Thoracic aorta (tissue), 2 donors: ENCODE measurements at places on chromosomes 6 and 20.
A peak's percentile ranks its signal among the peaks of the same experiment; 100 is the strongest.

- no peak for DNase-seq
Measured at GRCh38 chr6:136945072-136945471, 23.0 kb downstream of the SLC35D3 start.

- no peak for DNase-seq
Measured at GRCh38 chr20:44138867-44139266, 48.1 kb downstream of the JPH2 start.

- peak; percentile 40 for DNase-seq
Measured at GRCh38 chr6:44655412-44656342, 268.2 kb downstream of the CDC5L start.

GRCh38 chr6:131631625-131632289 is 3.7 kb upstream of the MED23 start:
- DNase-seq, result no peak

DNA sequence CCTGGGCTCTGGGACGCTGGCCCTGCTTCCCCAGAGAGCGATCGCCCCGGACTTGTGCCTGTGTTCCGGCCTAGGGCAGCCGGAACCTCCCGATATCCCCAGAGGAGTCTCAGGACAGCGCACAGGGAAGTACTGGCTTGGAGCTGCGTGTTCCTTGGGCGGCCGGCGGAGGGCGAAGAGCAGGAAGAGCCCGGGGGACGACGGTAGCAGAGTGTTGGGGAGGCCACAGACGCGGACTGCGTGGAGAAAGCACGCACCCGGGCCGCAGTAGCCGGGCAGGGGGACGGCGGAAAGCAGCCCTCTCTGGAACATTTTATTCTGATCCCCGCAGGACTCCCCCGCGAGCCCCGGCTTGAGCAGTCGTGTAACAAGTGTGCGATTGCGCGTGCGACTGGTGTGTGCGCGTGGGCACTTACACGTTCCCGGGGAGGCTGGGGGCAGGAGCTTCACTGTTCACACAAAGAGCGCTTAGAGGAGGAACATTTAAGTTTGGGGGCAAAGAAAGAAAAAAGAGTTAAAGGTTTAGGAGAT is 36.1 kb downstream of the NCR2 start:
- DNase-seq, result no peak

- no peak for DNase-seq
Measured at GRCh38 chr20:51411870-51412269, 130.6 kb downstream of the NFATC2 start.

GRCh38 chr6:72635636-72636035 is 13.8 kb downstream of the KCNQ5 start:
- DNase-seq, result no peak

DNA sequence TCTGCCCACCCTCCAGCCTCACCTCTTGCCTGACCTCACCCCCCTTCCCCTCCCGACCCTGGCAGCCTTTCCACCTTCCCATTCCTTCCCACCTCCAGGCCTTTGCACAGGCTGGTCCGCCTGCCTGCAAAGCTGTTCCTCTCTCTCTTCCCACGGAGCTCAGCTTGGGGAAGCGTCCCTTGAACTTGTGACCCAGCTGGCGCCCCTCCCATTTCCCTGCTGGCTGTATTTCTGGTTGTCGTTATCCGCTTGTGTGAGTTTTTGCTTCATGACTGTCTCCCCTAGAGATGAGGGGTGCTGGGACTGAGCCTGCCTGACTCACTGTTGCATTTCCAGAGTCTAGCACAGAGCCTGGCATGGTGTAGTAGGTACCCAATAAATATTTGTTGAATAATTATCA is 32.5 kb downstream of the VSTM2L start:
- DNase-seq, result no peak

- no peak for DNase-seq
Measured at GRCh38 chr6:145749632-145750031, 14.3 kb upstream of the EPM2A start.

- no peak for DNase-seq
Measured at GRCh38 chr6:28810659-28811053, 113.1 kb downstream of the TRIM27 start.

- DNase-seq, result no peak
Measured at GRCh38 chr20:32534661-32535240, 50.4 kb downstream of the NOL4L start.

GRCh38 chr6:39296745-39297640 is 17.2 kb downstream of the KCNK17 start:
- peak; percentile 40 for DNase-seq

DNA sequence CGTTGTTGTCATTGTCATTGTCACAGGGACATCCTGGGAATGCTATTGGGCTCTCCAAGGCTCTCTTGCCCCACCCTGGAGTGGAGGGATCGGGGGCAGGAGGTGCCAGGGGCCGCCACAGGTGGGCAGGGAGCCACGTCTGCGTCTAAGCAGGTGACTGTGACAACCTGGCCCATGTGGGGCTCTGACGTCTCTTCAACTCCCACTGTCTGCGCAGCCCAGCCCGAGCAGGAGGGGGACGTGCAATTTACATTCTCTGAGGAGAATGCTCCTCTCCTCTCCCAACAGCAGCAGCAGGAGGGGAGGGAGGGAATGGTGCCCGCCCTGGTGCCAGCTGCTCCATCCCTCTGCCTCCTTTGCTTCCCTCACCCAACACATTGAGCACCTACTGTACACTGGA is 50.1 kb downstream of the GRM4 start:
- no peak for DNase-seq

- DNase-seq, result no peak
Measured at GRCh38 chr6:21133901-21134300, 459.6 kb upstream of the SOX4 start.

GRCh38 chr6:31865205-31866118 is 2.8 kb upstream of the NEU1 start:
- DNase-seq, result no peak

DNA sequence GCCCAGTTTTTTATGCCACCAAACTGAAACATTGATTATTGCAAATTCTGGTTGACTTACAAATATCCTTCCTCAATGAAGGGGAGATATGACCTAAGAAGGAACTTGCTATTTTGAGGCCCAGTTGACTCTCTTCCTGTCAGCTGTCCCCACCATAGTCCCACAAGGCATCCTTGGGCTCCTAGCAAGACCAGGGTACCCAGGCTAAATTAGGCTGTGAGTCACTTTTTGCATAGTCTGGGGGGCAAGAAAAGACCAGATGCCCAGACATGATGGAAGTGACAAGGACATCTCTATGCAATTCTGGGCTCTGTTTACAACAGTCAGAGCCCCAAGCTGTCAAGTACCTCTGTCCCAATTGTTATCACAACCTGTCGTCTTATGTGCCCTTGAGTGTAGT is 31.8 kb upstream of the MAFB start:
- no peak for DNase-seq

GRCh38 chr6:79894939-79895338 is 52.4 kb downstream of the ELOVL4 start:
- no peak for DNase-seq

DNA sequence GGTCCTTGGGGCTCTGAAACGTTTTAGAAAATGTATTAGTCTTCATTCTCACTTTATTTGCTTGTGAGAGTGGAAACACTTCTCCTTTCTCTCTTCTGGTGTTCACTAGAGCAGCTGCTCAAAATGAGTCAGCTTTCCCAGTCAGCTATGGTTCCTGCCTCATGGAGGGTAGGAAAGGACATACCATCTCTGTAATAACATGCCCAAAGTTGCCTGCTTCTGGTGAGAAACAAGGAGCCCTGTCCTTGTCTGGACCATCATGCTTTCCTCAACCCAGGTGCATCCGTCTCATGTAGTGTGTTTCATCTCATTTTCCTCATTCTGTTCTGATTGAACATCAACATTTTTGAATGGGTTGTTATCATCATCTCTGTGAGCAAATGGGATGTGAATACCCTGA is 17.1 kb upstream of the TINAG start:
- DNase-seq, result no peak

DNA sequence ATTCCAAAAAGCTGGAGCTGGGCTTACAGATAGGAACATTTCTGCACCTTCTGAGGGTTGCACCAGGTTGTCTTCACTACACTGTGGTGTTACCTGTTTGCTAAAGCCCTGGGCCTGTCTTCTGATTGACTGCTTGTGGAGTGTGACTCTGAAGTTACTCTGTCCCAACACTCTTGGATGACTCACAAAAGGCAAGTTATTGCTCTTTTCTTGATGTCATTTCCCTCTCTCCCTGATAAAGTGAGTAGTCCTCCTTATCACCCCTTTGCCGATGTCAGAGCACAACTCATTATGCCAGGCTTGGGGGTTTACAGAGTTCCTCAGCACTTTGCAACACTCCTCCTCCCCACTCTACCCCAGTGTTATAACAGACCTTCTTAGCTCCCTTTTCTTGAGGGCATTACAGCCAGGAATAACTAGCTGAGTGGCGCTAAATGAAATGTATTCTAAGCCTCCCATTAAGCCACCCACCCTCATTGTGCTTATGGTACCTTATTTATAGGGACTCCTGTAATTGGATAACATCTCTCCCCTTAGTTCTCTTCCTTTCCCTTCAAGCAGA is 36.1 kb upstream of the NKX2-4 start:
- no peak for DNase-seq

DNA sequence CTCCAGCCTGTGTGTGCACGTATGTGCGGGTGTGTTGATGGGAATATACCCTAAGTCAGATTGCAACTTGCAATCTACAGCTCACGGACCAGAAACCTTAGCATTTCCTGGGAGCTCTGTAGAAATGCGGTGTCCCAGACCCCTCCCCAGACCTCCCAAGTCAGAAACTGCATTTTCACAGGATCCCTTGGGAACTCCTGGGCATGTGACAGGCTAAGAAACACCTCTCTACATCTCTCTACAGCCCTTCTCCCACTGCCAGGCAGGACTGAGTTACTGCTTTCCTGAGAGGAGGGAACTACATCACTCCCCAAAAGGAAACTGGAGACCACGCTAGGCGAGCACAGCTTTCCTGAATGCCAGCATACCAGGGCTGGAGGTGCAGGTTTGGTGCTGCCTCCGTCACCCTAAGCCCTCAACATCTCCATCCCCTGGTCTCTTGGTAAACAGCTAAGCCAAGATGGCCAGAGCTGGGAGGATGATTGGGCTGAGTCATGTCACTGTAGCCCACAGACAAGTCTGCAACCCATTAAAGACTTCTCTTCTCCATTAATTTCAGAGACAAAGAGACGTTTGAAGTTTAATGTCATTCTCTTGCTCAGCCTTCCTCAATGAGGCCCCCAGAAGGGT is 194.4 kb downstream of the BMP7 start:
- no peak for DNase-seq

- no peak for DNase-seq
Measured at GRCh38 chr6:89032599-89032998, 48.0 kb upstream of the PNRC1 start.

DNA sequence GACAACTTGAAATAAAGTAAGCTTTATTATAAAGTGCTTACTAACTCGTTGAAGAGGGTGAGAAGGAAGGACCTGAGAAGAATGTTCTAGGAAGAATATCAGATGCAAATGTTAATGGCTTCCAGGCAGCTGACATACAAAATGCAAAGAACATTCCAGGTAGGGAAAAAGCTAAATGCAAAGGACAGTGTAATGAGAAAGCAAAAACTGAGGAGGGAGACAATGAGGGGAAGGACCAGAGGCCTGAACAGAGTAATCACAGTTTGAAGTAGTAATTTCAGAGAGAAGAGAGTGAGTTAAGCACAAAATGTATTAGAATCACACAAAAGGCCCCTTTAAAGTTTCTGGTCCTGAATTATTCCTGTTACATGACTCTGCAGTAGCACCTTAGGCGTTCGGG is 81.3 kb downstream of the HMGCLL1 start:
- no peak for DNase-seq

DNA sequence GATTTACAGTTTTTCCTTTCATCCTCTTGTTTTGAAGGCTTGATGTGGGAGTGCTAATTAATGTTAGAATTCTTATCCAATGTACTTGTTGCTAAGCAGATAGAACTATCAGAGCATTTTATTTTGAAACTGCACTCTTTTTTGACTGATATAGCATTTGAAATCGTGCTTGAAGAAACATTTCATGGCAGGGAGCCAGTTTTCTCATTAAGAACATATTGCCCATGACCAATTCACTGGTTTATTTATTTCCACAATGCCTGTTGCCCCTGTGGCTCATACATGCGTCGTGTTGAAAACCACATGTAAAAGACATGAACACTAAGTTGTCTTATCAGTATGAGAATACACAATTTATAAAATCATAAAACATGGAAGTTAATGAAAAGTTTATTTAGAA is 479.7 kb upstream of the FLRT3 start:
- no peak for DNase-seq

GRCh38 chr20:51565298-51566144 is 23.0 kb upstream of the NFATC2 start:
- no peak for DNase-seq

- DNase-seq, result no peak
Measured at GRCh38 chr6:10140824-10141223, 274.1 kb downstream of the TFAP2A start.

DNA sequence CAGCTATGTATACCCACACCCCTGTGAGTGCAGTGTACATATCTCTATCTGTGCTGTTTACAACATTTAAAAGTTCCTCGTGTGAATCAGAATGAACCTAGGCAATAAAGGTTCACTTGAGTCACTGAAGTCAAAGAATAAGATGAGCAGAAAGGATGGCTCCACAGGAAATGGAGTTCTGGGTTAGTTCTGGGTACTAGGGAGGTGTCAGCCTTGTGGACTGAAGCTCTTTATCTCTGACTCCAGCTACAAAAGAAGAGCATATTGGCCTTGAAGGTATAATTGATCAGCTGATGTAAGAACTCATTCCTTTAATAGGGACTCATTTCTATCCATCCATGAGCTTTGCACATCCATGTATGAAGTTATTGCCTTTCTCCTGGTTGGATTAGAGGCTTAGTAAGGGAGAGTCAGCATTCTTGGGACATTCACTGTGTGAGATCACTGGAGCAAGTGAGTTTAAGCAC is 73.9 kb upstream of the BACH2 start:
- DNase-seq, result no peak

GRCh38 chr20:41064377-41064776 is 35.8 kb downstream of the TOP1 start:
- DNase-seq, result no peak

DNA sequence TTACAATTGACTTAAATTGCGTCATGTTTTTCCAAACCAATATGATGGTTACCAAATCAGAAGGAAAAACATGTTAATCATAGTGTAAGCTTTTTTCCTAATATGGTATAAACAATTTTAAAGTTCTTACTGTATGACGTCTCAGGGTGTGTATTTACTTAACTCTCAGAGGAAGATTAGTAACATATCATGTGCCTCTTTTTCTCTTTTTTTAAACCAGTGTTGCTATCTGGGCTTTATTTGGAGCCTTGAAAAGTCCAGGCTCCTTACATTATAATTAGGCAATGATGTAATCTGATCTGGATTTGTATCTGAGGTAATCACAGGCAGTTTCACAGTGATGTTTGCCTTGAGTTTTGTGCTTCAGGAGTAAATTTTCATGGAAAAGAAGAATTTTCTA is 20.4 kb upstream of the RAB23 start:
- DNase-seq, result no peak

DNA sequence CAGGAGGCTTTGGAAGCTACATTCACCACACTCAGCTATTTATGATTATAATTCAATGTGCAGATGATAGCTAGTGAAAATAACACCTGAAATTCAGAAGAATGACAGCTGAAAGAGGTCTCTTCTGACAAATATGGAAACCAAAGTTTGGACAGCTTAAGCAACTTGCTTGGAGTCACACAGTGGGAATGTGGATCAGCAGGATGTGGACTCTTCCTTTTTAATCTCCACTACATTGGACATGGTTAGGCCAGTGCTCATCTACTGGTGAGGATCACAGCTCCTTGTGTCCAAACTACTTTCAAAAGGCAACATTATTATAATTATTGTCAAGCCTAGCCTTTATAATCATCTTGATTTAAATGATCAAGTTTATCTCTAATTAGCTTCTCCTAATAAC is 10.4 kb downstream of the TRAPPC3L start:
- no peak for DNase-seq
